ENCODE measurements at places on chromosomes 4 and X.

GRCh38 chrX:71949844-71950445, 39.3 kb downstream of the NHSL2 start:
- no peak for DNase-seq

GRCh38 chr4:125315576-125316400, 1.0 kb downstream of the FAT4 start:
- peak; percentile 76 for DNase-seq

- no peak for DNase-seq
Measured at GRCh38 chrX:121671649-121672048, 624.2 kb downstream of the GLUD2 start.

- no peak for DNase-seq
Measured at GRCh38 chrX:56994375-56995270, 718 bp downstream of the SPIN3 start.

DNA sequence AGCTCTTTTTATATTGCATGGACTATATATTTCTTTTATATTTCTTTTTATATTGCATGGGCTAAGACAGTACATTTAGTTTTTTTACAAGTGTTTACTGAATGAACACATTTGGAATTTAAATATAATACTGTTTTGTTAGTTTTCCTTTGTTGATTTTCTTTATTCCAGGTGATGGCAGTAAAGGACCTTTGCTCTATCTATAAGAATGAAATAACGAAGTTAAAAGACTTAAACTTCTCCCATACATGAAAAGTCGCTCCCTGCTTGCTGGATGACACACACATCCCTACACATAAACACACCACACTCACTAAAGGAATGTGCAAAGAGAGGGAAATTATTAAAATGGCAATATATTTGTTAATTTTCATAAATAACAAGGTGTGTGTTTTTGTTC, 102.5 kb upstream of the ANXA10 start:
- no peak for DNase-seq

DNA sequence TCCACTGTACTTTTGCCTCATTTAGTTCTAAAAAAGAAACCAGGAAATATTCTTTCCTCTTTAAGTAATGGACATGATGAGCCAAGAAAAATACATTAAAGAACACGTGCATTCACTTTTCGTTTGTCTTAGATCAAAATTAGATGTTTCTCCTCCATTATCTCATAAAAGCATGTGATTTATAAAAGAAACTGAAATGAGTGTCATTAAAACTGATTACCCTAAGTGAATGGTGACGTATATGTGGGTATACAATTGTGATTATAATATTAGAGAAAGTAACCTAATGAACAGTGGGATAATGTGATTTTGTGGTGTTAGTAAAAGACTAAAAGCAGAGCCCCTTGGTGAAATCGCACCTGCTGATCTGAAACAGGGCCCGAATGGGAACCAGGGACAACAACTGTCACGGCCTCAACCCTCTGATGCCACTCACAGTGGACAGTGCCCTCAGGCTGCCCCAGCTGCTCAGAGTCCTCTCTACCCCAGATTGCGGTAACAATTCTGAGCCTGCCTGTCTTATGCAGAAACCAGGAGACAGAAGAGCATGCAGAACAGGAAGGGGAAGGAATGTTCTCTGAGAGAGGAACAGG, 25.7 kb upstream of the HS6ST2 start:
- DNase-seq, result no peak

DNA sequence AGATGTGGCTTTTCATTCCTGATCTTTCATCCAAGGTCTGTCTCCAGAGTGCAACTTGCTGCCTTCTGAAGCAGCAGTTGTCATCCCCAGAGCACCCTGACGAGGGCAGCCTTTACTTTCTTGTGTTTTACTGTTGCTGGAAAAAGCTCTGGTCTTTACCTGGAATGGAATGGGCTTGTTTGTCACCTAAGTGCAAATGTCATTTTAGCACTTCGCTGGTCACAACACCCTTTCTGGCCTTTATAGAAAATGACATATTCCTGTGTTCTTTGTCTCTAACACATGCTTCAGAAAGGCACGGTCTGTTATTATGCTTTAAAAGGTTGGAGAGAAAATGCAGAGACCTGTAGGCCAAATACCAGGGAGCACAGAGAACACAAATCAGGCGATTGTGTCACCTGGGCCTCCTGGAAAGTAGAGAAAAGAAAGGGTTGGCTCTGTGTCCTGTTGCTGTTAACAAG, 332.7 kb upstream of the IGFBP7 start:
- DNase-seq, result peak; percentile 39

- no peak for DNase-seq
Measured at GRCh38 chr4:148007792-148008191, 275.9 kb downstream of the ARHGAP10 start.

DNA sequence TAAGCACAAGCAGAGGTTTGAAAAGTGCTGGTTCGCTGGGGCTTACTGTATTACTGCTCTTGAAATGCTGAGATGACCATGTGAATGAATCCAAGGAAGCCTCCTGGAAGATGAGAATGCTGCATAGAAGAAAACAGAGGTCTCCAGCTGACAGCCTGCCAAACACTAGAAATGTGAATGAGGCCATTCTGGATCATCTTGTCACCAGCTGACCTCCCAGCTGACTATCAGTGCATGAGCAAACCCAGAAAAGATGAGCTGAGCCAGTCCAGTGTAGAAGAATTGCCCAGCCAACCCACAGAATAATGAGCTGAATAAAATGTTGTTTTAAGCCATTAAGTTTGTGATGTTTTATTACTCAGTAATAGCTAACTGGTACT, 49.1 kb upstream of the DYNLT3 start:
- DNase-seq, result no peak

DNA sequence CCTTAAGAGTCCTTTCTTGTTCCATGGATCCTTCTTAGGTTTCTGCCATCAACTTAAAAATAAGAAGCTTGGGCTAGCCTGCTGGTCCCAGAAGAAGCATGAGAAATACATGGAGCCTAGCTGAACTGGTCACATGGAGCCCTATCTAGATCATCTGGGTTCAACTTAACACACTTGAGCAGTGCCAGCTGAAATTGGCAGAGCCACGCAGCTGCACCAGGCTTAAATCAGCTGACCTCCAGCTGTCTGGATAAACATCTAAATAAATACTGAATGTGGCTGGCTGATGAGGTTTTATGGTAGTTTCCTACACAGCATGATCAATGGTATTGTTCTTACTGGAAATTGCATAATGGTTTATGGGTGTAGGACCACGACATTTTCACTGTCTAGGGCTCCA, 598.4 kb upstream of the FAM241A start:
- no peak for DNase-seq

- no peak for DNase-seq
Measured at GRCh38 chrX:15505101-15505500, 4.5 kb downstream of the BMX start.

- DNase-seq, result no peak
Measured at GRCh38 chr4:48341776-48342605, 662 bp downstream of the SLAIN2 start.

DNA sequence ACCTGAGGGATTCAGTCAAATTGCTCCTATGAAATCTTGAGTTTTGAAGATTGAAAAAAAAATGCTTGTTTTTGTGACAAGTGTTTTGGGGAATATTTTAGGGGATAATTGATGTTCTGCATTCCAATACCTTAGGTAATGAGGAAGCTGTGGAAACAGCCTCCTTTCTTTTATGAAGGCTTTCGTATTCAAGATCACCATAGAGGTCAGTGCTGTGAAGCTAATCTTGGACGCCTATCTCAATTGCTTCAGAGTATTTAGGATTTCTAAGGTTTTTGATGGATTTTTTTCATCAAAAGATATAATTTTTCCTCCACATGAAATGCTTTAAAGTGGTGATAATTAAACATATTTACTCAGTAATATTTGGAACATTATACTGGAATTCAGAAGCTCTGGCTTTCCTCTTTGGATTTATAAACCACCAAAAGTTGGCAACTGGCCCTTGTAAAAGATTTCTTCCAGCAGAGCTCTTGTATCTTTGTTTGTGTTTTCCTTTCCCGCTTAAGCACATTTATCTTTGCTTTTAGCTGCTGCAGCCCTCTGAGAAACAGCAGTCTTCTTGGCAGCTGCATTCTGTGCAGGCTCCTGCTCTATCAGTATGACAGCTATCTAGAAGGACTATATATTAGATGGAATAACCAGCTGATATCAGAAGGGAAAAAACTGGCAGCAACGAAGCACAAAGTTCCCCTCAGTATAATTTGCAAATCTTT, 63.7 kb downstream of the HMGB2 start:
- DNase-seq, result no peak

DNA sequence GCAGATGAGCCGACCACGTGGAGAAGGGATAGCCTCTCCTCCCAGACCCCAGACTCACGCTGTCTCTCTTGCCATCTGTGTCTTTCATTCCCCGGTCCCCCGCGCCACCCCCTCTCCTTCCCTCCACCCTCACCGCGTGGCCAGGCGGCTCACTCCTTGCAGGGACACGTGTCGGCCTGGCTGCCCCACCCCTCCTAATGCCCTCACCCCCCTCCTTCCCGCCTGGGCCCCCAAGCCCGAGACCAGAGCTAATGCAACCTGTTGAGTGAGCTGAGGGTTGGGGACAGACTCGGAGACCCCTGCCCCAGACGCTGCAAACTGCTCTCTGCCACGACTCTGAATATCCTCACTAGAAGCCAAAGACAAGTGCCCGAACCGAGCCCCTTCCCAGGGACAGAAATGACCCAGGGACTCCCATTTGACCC, 1.8 kb downstream of the SLC38A5 start:
- no peak for DNase-seq

- DNase-seq, result no peak
Measured at GRCh38 chr4:8086783-8087445, 71.7 kb downstream of the ABLIM2 start.

GRCh38 chr4:141037446-141037845, 95.8 kb downstream of the RNF150 start:
- DNase-seq, result no peak

DNA sequence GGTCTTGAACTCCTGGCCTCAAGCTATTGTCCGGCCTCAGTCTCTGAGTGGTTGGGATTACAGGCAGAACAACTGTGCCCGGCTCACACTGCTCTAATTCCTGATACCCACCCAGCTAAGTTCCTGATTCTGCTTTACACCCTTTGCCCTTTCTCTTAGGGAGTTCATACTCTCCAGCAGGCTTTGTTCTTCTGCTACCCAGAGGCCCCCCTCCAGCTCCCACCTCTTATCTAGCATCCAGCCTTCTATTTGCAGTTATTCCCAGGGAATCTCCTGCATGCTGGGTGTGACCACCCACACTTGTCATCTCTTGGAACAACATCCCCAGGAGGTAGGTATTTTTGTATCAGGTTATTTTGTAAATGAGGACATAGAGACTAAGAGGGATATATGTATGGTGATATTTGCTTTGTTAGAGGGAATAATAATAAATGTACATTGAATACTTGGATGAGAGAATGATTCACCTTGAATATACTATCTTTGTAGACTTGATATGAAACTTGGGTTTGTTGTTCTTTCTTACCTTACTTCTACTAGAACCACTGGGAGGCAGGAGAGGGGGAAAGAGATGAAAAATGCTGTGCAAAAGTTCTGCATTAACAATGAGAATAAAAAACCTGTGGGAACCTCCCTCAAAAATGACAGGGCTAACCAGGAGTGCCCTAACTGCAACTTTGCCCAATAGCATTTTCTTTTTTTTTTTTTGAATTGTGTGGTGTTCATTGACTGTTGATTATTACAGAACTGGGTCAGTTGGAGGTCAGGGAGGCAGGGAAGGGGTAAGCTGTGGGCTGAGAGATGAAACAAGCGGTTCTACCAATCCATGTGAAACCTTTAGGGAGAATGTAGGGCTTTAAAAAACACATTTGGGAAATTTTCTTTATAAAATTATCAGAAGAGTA, 157.4 kb downstream of the SPRY1 start:
- DNase-seq, result no peak

All from H1 (cell line).